ENCODE measurements at places on chromosomes 2 and 18.

- DNase-seq = no peak
Measured at GRCh38 chr18:39441648-39442047, 1876.0 kb upstream of the CELF4 start.

DNA sequence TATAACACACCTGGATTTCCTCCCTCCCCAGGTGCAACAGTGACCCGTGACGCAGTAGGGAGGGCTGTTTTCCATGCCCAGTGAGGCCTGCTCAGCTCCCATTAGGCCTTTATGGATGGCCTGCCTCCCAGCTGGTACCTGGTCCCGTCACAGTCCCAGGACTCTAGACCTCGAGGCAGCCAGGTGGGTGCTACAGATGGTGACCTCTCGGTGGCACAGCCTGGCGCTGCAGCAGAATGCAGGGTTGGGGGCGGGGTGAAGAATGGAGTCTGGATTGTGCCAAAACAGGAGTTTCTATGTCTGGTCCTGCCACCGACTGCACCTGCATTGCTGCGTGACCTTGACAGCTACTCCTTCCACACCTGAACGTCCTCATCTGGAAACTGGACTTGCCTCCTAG is 18.0 kb upstream of the YWHAQ start:
- DNase-seq = no peak

- no peak for DNase-seq
Measured at GRCh38 chr18:76252880-76253279, 242.2 kb downstream of the ZNF516 start.

DNA sequence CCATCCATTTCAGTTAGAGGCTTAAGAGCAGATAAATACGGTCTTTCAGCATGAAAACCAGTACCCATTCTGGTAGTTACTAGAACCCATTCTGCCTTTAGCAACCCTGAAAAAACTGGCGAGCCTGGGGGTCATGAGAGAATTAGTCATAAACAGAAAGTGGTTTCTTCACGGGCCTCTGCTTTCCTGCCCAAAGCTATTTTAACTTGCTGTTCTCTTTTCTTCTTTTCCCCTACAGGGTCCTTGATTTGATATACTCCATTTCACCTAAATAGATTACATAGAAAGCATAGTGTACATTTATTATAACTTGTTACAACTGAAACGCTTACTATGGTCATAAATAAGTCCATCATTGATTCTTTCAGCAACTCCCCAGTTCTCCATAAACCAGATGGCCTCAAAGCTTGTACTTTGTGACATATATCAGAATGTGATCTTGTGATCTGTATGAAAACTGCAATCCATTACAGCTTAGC is 48.3 kb downstream of the WDFY1 start:
- peak; percentile 37 for DNase-seq

- DNase-seq = no peak
Measured at GRCh38 chr2:134609924-134610513, 108.8 kb downstream of the TMEM163 start.

GRCh38 chr18:57705011-57705410 is 83.4 kb upstream of the NARS1 start:
- DNase-seq = no peak

- DNase-seq = no peak
Measured at GRCh38 chr2:9306911-9307310, 100.3 kb downstream of the ASAP2 start.

GRCh38 chr2:170248574-170249393 is 70.8 kb downstream of the MYO3B start:
- no peak for DNase-seq

- no peak for DNase-seq
Measured at GRCh38 chr2:72211350-72211749, 63.7 kb upstream of the CYP26B1 start.

DNA sequence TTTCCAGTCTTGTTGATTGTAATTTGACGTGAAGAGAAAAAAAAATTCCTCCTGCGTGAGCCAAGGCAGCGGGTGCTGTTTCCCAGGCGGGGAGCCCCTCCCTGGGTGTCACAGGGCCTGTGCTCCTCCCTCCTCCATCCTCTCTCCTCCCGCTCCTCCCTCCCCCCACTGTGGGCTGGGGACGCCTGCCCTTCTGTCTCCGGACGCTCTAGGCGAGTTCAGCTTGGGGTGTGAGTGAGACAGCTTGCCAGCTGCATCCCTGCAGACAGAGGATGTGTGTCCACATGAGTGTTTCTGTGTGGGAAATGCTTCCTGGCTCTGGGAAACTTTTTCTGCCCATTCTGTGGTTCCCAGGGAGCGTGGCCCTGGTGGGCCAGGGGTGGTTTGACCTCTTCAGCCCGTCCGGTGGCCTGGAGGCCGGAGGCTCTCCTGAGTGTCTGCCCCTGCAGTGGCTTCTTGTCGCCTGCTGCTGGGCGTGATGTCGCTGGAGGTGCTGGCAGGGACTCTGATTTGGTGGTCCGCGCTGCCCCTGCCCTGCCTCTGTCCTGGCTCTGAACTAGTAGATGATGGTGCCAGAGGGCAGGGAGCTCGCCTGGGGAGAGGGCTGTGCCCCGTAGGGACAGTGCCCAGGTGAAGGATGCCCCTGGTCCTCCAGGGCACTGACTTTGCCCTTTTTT is 96.4 kb downstream of the USP40 start:
- DNase-seq = no peak

DNA sequence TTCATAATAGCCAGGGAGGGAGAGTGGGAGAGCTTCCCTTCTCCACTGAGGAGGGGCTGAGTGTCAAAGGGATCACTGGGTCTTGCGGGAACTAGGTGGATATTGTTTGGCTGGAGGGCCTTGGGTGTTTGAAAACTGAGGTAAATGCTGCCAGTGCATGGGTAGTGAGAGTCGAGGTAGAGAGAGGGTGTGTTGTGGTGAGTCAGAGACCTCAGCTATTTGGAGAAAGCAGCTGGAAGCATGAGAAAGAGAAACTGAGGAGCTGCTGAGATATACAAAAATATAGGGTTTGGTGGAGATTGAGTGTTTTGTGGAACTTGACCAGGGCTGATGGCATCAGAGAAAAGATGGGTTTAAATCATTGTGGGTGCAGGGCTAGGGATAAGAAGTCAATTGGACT is 127.0 kb upstream of the CCDC195 start:
- DNase-seq = no peak

GRCh38 chr18:9178557-9178956 is 42.0 kb downstream of the ANKRD12 start:
- no peak for DNase-seq

GRCh38 chr2:3349211-3349693 is 28.4 kb downstream of the EIPR1 start:
- DNase-seq = no peak

DNA sequence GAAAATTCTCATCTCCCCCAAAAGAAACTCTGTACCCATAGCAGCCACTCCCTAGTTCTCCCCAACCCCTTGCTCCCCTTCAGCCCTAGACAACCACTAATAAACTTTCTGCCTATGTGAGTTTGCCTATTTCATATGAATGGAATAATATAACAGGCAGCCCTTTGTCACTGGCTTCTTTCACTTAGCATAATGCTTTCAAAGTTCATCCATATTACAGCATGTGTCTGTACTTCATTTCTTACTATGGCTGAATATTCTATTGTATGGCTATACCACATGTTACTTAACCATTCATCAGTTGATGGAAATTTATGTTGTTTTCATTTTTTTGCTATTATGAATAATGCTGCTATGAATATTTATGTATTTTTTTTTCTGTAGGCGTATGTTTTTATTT is 442.9 kb downstream of the SLC4A3 start:
- no peak for DNase-seq
